ENCODE measurements at places on chromosomes 13 and 19.
A peak's percentile ranks its signal among the peaks of the same experiment; 100 is the strongest.

DNA sequence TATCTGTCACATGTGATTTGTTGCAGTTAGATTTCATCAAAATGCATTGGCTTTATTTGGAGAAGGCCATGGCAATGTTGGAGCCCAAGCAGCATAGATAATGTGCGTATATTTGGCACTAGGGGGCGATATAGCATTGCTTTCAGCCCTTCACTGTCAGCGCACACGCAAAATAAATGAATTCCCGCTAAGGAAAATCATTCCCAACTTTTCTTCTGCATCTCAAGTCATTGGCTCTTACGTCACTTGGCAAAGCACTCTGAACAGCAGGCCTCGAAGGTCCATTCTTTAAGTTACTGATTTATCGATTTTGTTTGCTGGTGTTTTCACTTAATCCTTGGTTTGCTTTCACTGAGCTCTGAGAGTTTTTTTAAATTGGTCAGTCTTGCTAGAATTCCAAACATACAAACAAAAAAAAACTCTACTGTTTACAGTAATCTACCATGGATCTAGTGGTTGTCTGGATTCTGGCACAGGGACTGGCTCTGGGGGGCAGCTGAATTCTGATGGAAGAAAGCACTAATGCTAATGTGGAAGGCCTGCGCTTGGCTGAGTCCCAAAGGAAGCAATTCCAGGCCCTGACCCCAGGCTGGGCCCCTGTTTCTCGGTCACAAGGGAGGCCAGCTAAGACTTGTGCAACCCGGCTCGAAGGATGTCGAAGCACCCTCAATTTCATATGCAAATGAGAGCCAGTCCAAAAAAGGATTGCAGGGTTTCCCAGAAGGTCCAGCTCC is 97.7 kb upstream of the IPO5 start:
- DNase-seq: peak; percentile 92

DNA sequence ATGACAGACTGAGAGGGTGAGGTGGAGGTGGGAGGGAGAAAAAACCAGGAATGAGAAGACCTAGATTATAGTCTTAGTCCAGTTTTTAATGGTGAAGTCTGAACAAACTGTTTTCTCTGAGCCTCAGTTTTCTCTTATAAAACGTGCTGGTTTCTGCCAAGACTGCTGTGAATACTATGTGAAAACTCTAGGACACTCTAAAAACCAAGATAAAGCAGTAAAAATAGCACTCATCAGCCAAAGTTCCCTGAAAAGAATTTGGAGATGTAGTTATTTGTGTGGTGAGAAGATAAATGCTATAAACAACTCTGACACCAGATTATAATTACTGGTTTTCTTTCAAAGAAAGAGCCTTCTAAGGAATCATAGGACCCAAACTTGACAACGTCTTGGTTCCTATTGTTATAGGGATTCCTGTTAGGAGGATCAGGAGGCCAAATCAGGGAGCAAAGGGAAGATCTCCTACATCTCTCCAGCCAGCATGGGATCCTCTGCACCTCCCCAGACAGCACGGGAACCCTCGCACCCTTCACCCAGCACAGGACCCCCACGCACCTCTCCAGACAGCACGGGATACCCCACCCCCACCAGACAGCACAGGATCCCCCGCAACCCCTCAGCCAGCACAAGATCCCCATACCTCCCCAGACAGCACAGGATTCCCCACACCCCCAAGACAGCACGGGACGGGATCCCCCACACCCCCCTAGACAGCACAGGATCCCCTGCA is 130.2 kb downstream of the MIPEP start:
- no peak for DNase-seq

GRCh38 chr13:90709319-90709718 is 638.2 kb upstream of the MIR17HG start:
- no peak for DNase-seq

GRCh38 chr13:102679449-102680132 is 15.3 kb downstream of the METTL21C start:
- no peak for DNase-seq

GRCh38 chr13:107360010-107360409 is 792.1 kb upstream of the ARGLU1 start:
- no peak for DNase-seq

GRCh38 chr13:30702006-30702405 is 33.3 kb upstream of the ALOX5AP start:
- no peak for DNase-seq

- no peak for DNase-seq
Observed at GRCh38 chr13:28849441-28849840, 29.3 kb downstream of the MTUS2 start.

- no peak for DNase-seq
Observed at GRCh38 chr13:22018076-22018835, 347.4 kb downstream of the FGF9 start.

GRCh38 chr19:48325265-48325910 is at the start of gene EMP3:
Gene EMP3, plus strand, starts transcription at chr19:48325552. Its CDS starts 1,293 bp downstream, at chr19:48326845.
- DNase-seq: peak; percentile 92

GRCh38 chr19:54339646-54340358 is 840 bp upstream of the LILRA4 start:
- no peak for DNase-seq

DNA sequence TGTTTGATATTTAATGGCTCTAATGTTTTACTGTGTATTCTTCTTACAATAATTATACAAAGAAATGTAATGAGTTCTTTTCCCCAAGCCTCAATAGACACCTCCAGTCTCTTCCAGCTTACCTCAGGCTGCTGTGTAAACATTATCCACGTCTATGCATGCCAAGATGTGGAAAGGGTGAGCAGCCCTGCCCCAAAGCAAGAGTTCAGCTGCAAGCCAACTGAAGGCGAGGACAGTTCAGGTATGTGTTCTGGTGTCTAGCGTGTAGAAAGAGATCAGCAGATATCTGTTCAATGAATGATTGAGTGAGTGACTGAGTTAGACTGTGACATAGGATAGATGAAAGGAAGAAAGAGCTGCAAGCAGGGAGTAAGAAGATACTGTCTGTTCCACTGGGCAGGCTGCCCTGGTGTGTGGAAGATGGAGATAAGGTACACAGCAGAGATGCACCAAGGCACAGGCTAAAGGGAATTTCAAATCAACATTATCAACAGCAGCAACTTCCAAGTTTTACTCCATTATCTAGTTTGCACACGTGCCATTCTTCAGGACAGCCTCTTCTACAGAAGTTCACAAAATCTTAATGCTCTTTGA is 66.0 kb downstream of the LATS2 start:
- no peak for DNase-seq

DNA sequence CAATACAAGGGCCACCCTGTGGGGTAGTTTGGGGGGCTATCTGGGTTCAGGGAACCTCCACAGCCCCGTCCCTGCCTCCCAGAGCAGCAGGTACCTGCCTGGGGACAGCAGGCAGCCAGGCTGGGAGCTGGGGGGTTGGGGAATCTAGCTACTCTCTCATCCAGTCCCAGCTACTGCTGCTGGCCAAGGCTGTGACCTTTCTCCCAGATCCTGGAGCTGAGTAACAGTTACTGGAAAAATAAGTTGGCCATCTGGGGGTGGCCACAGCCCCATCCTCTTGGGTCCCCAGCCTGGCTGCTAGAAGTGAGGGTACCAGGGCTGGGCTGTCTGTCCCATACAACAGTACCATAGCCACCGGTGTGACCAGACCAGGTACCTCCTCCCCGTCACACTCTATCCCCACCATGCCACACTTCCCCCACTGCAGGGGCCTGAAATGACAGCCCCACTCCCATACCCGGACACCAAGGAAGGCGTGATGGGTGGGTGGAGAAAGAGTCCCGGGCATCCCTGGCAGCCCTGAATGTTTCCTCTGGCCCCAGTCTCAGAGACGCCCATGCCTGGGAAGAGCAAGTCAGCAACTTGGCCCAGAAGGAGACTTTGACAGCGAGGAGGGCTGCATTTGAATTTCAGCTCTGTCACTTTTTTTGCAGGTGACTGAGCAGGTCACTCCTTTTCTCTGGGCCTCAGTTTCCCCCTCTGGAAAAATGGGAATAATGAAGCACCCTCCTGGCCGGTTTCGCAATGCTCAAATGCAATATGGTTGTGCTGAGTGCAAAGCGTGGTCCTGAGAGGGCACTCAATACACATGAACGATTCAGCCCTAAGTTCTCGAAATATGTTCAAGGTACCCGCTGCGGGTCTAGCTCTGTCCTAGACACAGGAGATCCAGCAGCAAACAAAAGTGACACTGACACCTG is 30.7 kb upstream of the NFIC start:
- DNase-seq: no peak

DNA sequence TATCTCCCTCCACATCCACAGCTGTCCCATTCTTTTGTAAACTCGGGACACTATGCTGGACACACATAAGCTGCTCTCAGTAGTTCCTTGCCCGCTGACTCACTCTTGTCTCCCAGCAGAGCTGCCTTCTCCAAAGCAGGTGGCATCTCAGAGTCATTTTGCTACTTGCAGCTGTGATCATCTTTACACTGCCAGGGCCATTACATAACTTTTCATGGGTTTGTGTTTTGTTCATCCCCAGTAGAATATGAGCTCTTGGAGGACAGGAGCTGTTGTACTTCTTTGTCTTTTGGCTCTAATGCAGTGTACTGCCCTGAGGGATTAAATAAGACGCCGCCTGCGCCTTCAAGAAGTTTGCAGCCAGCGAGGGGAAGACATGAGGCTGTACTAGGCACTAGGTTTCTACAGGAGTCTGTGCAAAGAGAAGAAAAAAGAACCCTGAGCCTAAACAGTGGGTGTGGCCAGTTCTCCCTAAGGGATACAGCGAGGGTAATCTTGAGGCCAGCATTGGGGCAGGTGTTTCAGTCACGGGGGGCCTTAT is 40.8 kb upstream of the GPR183 start:
- no peak for DNase-seq

- no peak for DNase-seq
Observed at GRCh38 chr19:11556634-11557420, 2.2 kb downstream of the ELOF1 start.

GRCh38 chr13:28035146-28035782 is 46.8 kb upstream of the URAD start:
- no peak for DNase-seq

DNA sequence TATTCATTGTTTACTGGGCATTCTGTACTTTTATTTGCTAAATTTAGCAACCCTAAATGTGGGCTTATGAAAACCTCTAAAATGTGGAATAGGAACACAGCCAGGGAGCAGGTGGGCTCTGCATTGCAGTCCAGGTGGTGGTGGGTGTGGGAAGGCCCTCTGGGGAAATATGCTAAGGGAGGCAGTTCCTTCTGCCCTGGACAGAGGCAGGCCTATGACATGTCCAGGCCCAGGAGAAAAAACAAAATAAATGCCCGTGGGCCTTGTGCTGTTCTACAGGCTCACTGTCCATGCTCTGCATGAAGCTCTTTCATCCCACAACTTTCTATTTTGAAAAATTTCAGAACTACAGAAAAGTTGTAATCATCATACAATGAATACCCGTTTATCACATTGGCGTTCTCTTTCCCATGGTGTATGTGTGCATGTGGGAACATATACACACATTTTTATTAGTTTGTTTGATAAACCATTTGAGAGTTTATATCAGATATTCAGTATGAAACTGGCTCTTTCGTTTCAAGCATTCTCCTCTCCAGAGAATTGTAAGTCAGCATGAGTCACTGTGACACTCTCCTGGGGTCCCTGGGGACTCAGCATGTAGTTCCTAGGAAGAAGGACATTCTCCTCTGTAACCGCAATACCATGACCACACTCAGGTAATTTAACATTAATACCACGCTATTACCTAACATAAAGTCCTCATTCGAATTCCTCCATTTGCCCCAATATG is 505.3 kb downstream of the COG6 start:
- DNase-seq: peak; percentile 53

DNA sequence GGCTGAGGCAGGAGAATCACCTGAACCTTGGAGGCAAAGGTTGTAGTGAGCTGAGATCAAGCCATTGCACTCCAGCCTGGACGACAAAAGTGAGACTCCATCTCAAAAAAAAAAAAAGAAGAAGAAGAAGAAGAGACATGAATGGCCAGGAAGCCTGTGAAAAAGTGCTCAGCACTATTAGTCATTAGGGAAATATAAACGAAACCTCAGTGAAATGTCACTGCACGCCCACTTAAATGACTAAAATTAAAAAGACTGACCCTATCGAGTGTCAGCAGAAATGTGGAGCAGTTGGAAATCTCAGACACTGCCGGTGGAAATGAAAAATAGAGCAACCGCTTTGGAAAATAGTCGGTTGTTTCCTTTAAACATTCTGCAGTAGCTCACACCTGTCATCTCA is 5.5 kb upstream of the TYROBP start:
- no peak for DNase-seq

GRCh38 chr19:51743405-51743804 is 8.3 kb downstream of the FPR1 start:
- DNase-seq: peak; percentile 74

GRCh38 chr13:61546911-61547310 is 131.3 kb upstream of the PCDH20 start:
- DNase-seq: no peak

DNA sequence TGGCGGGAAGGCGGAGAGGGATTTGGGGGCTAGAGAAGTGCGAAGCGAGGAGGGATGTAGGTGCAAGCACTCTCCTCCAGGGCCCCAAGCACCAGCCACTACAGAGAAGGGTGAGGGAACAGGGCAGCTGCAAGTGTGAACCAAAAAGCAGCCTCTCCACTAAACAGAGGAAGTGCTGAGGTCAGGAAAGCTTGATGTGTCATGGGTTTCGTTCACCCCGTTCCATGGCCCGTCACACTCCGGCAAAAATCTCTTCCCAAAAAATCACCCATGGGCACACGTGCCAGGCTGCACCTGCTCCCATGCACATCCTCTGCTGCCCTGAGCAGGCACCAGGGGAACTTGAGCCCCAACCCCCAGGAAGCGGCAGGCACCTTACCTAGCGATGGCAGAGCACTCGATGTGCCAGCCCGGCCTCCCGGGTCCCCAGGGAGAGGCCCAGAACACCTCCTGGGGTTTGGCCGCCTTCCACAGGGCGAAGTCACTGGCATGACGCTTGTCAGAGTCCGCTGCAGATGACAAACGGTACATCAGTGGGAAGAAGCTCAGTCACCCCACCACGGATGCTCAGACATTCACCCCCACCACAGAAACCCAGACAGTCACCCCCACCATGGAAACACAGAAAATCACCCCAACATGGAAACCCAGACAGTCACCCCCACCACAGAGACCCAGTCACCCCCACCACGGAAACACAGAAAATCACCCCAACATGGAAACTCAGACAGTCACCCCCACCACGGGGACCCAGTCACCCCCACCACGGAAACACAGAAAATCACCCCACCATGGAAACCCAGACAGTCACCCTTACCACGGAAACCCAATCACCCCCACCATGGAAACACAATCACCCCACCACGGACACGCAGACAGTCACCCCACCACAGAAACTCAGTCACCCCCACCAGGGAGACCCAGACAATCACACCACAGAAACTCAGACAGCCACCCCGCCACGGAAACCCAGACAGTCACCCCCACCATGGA is 29.0 kb downstream of the CARS2 start:
- no peak for DNase-seq
